ENCODE measurements at places on chromosomes 5 and 9.

DNA sequence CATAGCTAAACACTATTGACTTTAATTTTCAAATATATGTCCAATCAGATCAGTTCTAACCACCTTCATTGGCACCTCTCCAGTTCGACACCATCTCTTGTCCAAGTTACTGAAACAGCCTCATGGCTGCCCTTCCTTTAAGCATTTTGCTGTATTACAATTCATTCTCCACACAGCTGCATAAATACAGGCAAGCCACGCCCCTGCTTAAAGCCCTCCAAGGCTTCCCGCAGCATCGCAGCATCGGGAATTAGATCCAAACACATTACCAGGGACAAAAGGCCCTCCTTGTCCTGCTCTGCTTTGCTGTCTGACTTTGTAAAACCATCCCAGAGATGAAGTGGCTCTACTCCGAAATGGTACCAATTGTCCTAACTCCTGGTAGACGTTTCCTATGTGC is 75.1 kb upstream of the RAI14 start:
- no peak overlapping the region for H3K4me3 ChIP-seq
- peaks cover 5% of the 10 kb centered on the region for H3K27me3 ChIP-seq
- H3K36me3 ChIP-seq: no peaks in the 10 kb centered on the region
- H3K4me1 ChIP-seq: peaks cover 9% of the 10 kb centered on the region

- H3K4me3 ChIP-seq: no peak overlapping the region
- H3K27me3 ChIP-seq: no peaks in the 10 kb centered on the region
- H3K36me3 ChIP-seq: peaks cover 35% of the 10 kb centered on the region
- H3K27ac ChIP-seq: no peak overlapping the region
- no peak for DNase-seq
Observed at GRCh38 chr5:37214550-37214949, 34.6 kb downstream of the CPLANE1 start.

GRCh38 chr5:120454094-120454798 is 9.9 kb upstream of the PRR16 start:
- peaks cover 4% of the 10 kb centered on the region for H3K27me3 ChIP-seq
- H3K4me1 ChIP-seq: peaks cover 14% of the 10 kb centered on the region
- DNase-seq: no peak

DNA sequence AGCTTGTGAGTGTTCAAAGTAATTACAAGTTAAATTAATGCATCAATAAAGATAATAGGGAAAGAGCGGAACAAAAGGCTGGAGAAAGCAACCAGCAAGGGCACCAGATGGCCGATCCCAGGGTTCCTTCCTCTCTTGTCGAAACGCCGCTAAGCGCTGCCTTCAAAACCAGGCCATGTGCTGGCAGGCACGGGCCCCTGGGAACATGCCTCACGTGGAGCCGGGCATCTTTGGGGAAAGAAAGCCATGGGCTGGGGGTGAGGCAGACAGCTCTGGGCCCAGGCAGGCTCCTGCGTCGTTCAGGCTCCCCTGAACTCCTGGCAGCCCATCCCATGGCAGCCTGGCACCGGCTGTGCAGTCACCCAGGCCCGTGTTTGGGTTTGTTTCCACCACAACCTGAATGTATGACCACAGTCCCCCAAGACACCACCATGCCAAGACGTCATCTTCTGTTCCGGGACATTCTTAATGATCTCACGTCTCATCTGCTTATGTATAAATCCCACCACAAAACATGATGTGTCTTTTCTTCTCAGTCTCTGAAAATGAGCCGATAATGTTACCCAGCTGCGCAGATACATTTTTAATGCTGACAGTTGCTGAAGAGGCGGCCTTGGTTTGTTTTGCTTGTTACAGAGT is 110.4 kb upstream of the SARDH start:
- H3K27ac ChIP-seq: no peak overlapping the region
- DNase-seq: no peak
- H3K27me3 ChIP-seq: no peaks in the 10 kb centered on the region
- peaks cover 34% of the 10 kb centered on the region for H3K4me1 ChIP-seq

- no peak overlapping the region for H3K27ac ChIP-seq
- no peaks in the 10 kb centered on the region for H3K36me3 ChIP-seq
- no peak overlapping the region for H3K4me3 ChIP-seq
- DNase-seq: no peak
- no peaks in the 10 kb centered on the region for H3K4me1 ChIP-seq
Observed at GRCh38 chr5:63233911-63234310, 655.3 kb downstream of the LRRC70 start.

DNA sequence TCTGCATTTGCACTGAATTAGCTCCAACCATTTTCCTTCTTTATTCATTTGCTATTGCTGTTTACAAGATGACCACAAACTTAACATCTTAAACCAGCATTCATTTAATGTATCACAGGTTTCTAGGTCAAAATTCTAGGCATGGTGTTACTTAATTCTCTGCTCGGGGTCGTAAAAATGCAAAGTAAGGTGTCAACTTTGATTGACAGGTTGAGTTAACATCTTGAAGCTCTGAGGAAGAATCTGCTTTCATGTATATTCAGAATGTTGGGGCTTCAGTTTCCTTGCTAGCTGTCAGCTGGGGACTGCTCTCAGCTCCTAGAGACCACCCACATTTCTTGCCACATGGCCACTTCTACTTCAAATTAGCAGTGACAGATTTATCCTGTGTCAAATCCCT is 348.7 kb upstream of the GRIN3A start:
- H3K27me3 ChIP-seq: no peaks in the 10 kb centered on the region
- H3K4me1 ChIP-seq: no peaks in the 10 kb centered on the region
- no peaks in the 10 kb centered on the region for H3K36me3 ChIP-seq
- no peak overlapping the region for H3K4me3 ChIP-seq

DNA sequence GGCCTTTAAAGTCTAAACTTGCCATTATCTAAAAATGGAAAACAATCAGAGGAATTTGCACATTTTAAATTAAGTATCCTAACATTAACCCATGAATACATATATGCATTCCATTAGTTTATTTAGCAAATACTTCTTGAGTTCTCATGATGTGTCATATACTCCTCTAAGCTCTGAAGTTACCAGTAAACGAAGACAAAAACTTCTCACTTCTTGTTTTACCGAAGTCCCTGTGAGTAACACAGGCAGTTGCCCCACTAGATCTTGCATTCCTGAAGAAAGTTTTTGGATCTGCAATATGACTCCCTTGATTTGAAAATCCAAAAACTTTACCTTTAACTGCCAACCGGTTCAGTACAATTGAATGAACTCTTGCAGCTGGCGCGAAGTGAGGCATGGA is 439.0 kb upstream of the MPDZ start:
- no peak overlapping the region for H3K4me3 ChIP-seq
- DNase-seq: no peak
- peaks cover 2% of the 10 kb centered on the region for H3K27me3 ChIP-seq

DNA sequence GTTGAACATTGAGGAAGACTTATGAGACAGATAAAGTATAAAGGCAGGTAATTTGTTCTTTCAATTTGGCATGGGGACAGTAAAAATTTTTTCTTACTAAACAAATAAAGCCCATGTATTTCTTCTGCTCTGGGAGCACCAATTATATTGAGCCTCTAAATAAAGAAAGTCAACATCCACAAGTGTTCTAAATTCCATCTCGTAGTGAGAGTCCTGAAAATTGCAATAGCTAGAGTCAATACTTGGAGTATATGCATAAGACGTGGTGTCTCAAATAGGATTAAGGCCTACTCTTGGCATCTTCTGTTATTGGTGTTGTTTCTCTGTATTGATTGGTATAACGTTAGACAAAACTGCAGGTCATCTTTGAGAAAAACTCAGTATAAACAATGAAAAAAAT is 120.5 kb upstream of the CDKN2B start:
- no peaks in the 10 kb centered on the region for H3K36me3 ChIP-seq
- H3K27me3 ChIP-seq: no peaks in the 10 kb centered on the region
- H3K4me1 ChIP-seq: peaks cover 26% of the 10 kb centered on the region
- H3K27ac ChIP-seq: no peak overlapping the region
- no peak overlapping the region for H3K4me3 ChIP-seq

GRCh38 chr5:75701856-75702255 is 15.4 kb downstream of the POC5 start:
- H3K27me3 ChIP-seq: no peaks in the 10 kb centered on the region
- H3K27ac ChIP-seq: no peak overlapping the region

DNA sequence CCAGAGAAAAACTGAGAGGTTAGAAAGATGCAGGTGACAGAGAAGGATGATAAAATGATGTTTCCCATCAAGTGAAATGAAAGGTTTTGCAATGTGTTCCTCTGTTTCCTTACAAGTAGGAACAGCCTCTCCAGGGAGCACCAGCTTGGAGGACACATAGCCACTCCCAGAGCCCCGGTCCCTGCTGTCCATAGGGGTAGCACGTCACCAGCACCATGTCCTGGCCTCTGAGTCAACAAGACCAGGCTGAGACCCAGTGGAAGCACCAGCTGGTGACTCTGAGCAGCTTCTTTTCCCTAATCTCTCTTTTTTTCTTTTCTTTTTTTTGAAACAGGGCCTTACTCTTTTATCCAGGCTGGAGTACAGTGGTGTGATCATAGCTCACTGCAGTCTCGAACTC is 19.4 kb upstream of the HMCN2 start:
- peaks cover 40% of the 10 kb centered on the region for H3K27me3 ChIP-seq
- H3K27ac ChIP-seq: no peak overlapping the region
- no peaks in the 10 kb centered on the region for H3K36me3 ChIP-seq
- peaks cover 9% of the 10 kb centered on the region for H3K4me1 ChIP-seq
- DNase-seq: no peak

GRCh38 chr5:177601126-177601525 is 1.2 kb downstream of the B4GALT7 start:
- no peak overlapping the region for H3K27ac ChIP-seq
- peaks cover 15% of the 10 kb centered on the region for H3K4me1 ChIP-seq

DNA sequence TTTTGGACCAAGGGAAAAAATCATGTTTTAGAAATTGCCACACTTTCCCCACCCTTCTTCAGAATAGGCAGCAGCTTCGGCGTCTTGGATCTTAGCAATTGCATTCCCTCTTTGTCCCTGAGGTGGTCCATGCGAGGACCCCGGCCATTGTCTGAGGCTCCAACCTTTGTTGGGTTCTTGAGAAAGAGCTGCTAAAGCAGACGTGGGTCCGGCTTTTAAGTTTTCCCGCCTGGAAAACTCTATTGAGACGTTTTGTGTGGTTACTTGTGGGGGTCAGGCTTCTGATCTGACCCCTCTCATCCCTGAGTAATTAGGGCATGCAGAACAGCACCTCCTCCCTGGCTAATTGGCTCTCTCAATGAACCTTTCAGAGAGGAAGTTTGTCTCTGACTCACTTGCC is 509.6 kb upstream of the TNC start:
- H3K27ac ChIP-seq: no peak overlapping the region
- no peaks in the 10 kb centered on the region for H3K27me3 ChIP-seq
- H3K4me3 ChIP-seq: no peak overlapping the region
- no peak for DNase-seq

DNA sequence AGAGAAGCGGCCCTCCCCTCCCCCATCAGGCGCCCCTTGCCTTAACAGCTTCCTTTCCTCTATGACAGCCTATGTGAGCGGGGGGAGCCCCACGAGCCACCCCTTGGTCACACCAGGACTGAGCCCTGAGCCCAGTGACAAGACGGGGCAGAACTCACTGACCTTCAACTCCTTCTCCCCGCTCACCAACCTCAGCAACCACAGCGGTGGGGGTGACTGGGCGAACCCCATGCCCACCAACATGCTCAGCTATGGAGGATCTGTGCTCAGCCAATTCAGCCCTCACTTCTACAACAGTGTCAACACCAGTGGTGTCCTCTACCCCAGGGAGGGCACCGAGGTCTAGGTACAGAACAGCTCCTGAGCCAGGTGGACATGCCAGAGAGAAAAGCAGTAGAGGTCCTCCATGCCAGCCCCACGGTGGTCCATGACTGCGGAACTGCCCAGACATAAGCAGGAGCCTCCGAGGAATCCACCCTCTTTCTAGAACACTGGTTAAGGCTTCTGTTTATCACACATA is 2.6 kb downstream of the FOXI1 start:
- H3K36me3 ChIP-seq: no peaks in the 10 kb centered on the region
- H3K4me3 ChIP-seq: no peak overlapping the region
- DNase-seq: no peak
- peaks cover 17% of the 10 kb centered on the region for H3K27me3 ChIP-seq

- peaks cover 16% of the 10 kb centered on the region for H3K4me1 ChIP-seq
- no peak overlapping the region for H3K4me3 ChIP-seq
- H3K27ac ChIP-seq: no peak overlapping the region
- H3K27me3 ChIP-seq: no peaks in the 10 kb centered on the region
- peaks cover 23% of the 10 kb centered on the region for H3K36me3 ChIP-seq
Observed at GRCh38 chr9:95296761-95297160, 20.7 kb downstream of the FANCC start.

DNA sequence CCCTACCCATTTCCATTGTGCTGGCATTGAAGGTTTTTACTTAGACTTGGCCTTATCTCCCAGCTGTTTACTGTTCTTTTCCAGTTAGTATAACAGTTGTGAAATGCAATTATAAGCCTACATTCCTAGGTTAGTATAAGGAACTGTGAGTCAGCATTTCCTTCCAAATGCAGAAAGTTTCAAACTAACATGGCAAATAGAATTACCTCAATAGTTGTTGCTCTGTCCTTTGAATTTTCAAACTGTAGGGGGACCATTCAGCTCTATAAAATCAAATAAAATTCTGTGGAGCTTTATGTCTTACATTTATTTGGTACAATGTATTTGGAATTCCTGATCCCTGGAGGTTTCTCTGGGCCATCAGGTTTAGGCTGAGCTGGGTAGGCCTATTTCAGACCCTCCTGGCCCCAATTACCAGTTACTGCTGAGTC is 47.2 kb downstream of the ARHGEF28 start:
- H3K4me3 ChIP-seq: no peak overlapping the region
- DNase-seq: no peak
- no peaks in the 10 kb centered on the region for H3K4me1 ChIP-seq
- H3K27ac ChIP-seq: no peak overlapping the region
- H3K36me3 ChIP-seq: no peaks in the 10 kb centered on the region

DNA sequence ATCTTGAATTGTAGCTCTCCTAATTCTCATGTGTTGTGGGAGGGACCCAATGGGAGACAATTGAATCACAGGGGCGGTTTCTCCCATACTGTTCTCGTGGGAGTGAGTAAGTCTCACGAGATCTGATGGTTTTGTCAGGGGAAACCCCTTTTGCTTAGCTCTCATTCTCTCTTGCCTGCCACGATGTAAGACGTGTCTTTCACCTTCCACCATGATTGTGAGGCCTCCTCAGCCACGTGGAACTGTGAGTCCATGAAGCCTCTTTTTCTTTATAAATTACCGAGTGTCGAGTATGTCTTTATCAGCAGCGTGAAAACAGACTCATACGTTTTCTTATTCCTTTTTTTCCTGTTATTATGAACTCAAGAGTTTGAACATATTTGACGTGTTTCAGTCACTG is 39.1 kb downstream of the RETREG1 start:
- H3K27me3 ChIP-seq: peaks cover 6% of the 10 kb centered on the region
- H3K4me3 ChIP-seq: no peak overlapping the region
- DNase-seq: no peak
- peaks cover 37% of the 10 kb centered on the region for H3K4me1 ChIP-seq
- H3K36me3 ChIP-seq: no peaks in the 10 kb centered on the region
- peak overlapping the region; percentile 21 for H3K27ac ChIP-seq

Measured in nephron progenitor cell (in vitro differentiated cells).